ENCODE measurements at places on chromosomes 1 and 21.

- no peak for DNase-seq
Measured at GRCh38 chr1:4124631-4125145, 224.6 kb upstream of the C1orf174 start.

DNA sequence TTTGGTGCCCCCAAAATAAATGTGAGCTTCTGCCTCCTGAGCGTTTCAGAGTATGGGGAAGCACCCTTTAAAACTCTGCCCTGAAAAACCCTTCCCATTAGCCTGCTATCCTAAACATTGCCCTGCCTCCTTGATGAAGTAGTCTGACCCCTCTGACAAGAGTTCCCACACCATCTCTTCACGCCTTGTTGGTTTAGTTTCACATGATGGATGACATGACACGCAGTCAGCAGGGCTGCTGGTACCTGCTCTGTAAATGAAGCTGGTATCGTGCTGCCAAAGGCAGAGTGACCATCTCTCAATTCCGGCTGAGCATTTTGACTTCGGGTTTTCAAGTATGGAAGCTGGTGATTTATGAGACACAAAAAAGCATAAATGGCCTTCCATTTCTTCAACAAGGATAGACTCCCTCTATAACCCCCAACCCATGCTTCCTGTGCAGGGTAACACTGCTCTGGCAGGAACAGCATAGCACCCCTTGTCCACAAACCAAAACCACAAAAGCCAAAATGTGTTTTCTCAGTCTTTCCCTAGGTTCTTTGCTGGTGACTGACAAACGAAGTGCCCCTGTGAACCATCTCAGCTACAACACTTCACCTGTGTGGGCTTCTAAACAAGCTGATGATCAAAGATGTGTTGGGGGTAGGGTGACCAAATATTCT is 444.6 kb downstream of the NUF2 start:
- DNase-seq, result no peak

DNA sequence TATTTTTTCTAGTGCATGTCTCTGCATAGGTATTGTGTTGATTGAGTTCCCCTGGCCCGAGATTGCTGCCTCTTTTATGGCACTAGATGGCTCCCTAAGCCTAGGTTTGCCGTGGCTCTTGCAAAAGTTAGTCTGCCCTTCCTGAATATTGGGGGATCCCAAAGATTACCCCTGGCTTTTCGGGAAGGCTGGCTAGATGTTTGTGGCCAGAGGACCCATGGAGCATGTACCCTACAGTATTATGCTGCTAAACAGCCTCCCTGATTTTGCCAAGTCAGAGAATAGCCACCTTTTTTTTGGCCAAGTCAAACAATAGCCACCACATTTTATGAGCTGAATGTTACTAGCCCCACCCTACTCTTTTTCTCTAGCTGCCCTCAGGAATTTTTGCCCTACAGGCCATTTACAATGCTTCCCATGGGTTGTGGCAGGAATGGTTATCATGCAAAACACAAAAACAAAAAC is 343.2 kb downstream of the OLFM3 start:
- DNase-seq, result no peak

DNA sequence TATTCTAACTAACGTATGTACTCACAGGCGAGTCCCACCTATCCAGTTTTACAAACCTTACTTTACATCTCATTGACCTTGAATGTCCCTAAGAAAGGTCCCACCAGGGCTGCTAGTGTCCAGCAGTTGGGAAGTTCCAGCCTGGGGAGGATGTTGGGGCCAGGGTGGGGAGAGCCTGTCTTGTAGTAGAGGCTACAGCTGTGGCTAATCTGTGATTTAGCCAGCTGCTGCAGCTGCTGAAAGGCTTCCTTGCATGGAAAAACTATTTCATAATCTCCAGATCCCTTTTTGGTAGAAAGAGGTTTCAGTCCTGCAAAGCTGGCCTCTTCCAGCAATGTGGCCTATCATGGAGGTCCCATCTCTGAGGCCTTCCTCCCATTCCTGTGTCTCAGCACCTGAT is 23.1 kb downstream of the TNN start:
- no peak for DNase-seq

GRCh38 chr21:36610201-36610600 is 88.7 kb upstream of the SIM2 start:
- DNase-seq, result no peak

DNA sequence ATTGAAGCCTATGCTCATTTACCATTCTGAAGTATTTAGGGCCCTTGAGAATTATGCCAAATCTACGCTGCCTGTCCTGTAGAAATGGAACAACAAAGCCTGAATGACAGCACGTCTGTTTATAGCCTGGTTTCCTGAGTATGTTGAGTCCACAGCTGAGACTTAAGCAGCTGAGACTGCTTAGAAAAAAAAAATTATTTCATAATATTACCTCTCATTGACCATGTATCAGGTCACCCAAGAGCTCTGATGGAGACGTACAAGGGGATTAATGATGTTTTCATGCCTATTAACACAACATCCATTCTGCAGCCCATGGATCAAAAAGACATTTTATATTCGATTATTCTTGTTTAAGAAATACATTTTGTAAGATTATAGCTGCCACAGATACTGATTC is 387.2 kb upstream of the NCAM2 start:
- no peak for DNase-seq

DNA sequence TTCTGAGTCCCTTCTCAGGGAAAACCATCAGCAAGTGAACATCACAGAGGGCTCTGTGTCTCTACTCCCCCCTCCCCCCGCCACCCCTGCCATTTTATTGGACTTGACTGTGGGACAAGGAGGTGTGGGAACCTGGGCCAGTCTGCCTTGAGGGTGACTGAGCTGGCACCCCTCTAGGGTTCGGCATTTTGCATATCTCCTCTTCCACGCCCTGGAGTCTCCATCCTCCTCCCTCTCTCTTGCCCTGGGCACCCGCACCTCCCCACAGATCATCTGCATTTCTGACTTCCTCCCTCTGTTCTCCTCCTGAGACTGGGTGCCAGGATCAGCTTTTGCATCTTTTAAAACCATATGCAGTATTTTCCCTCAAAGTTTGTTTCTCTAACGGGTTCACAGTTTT is 107.1 kb upstream of the ERRFI1 start:
- no peak for DNase-seq

DNA sequence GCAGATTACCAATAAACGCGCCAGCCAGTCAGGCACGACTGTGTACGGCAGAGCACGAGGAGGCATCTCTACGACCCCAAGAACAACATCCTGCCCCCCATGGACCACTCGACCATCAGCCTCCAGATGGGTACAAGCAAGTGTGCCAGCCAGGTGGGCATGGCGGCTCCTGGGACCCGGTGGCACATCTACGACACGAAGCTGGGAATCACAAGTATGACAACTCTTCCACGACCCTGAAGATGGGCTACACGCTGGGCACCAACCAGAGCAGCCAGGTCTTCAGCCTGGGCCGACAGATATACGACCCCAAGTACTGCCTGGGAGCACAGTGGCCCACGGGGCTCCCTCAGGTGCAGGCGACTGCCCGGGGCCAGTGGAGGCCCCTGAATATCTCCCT is 217.6 kb downstream of the POTED start:
- DNase-seq, result no peak

DNA sequence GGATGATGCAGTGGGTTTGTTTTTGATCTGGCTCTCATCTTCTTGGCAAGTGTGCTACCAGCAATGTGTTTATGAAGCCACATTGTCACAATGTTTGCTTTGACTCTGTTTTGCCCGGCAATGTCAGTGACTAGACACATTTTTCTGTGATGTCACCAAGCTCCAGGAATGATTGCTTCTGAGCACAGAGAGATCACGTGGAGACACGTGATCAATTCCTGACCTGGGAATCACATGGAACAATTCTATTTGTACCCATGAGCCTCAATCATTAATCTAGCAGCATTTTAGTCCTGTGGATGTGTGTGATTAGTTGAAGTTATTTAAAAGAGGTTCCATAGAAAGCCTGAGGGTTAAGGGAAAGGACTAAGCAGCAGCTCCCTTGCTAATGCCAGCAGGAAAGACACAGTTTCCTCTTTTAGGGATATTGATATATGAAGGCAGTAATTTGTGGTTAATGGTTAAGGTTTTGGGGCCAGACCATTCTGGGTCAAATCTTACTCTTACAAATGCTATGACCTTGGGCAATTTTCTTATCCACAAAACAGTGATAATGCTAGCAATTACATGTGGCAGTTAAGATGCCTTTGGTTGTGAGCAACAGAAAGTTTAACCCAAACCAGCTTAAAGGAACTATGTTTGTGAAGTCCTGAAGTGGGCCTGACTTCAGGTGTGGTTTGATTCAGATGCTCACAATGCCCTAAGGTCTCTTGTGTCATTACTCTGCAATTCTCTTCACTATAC is 59.0 kb downstream of the FASLG start:
- DNase-seq, result no peak

- no peak for DNase-seq
Measured at GRCh38 chr1:45456531-45456930, 34.4 kb downstream of the TESK2 start.

GRCh38 chr1:243396876-243397275 is 141.0 kb downstream of the SDCCAG8 start:
- no peak for DNase-seq

DNA sequence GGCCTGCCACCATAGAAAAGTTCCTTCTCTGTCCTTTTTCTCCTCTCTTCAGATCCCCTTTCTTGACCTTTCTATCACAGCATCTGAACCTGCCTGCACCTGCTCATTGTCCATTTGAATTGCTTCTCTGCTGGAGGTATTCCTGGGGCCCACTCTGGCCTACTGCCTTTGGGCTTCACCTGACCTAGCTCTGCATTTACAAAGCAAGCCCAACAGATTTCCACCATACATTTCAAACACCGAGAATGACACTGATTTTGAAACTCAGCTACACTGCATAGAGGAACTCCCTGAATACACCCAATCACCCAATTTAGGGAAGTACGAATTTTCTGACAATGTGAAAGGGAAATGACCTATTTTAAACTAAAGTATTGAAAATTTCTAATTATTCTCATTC is 284.5 kb upstream of the USP25 start:
- DNase-seq, result no peak

- no peak for DNase-seq
Measured at GRCh38 chr1:46150085-46150484, 17.7 kb upstream of the PIK3R3 start.

DNA sequence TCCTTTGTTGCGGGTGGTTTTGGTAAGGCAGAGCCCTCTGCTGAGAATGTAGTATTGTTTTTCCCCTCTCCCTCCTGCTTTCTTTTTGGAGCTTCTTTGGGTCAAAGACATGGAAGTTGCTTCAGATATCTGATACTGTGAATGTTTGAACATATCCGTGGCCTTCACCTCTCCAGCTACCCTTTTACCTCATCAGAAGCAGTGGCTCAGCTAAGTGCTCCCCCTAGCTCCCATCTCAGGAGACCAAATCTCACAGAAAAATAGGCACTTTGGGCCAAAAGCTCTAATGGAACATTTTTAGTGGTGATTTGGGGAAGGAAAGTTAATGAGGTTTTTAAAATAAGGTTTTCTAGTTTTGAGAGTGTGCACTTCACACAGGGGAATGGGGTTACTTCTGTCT is 6.3 kb downstream of the TMEM200B start:
- DNase-seq, result no peak

GRCh38 chr1:187871177-187871845 is 1042.6 kb downstream of the PLA2G4A start:
- no peak for DNase-seq

DNA sequence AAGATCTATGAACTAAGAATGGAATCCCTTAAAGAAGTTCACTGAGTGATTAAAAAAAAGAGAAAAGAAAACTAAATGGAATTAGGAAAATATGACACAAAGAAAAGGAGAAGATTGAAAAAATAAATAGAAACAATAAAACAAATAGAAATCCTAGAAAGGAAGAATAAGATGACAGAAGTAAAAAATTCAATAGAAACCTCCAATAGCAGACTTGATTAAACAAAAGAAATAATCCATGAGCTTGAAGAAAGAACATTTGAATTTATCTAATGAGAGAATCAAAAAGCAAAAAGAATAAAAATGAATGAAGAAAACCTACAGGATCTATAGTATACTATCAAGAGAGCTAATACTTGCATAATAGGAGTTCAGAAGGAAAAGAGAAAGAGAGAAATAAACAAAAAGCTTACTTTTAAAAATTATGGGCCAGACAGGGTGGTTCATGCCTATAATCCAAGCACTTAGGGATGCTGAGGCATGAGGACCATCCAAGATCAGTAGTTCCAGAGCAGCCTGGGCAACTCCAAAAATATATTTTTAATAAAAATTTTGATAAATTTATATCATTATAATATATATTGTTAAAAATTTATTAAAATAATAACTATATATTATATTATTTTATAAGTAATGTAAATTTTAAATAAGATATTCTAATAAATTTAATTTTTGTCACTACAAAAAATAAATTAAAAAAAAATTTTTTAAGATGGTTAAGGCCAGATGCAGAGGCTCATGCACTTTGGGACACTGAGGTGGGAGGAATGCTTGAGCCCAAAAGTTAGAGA is 9.4 kb upstream of the VN1R5 start:
- DNase-seq, result no peak

DNA sequence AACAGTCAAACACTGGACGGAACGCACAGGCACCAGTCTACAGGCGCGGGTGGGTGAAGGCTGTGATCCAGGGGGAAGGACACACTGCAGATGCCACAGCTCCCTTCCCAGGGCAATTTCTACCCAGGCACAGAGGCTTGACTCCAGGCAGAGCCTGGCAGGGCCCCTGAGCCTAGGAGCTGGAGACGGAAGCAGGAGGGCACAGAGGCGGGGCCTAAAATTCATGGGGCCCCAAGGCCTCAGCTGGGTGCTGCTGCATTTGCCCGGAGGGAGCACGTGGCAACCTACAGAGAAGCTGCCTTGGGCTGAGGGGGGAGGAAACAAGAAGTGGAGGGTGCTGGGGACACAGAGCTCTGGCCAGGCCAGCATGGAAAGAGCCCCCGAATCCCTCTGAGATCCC is 41.2 kb downstream of the UBE2G2 start:
- no peak for DNase-seq

DNA sequence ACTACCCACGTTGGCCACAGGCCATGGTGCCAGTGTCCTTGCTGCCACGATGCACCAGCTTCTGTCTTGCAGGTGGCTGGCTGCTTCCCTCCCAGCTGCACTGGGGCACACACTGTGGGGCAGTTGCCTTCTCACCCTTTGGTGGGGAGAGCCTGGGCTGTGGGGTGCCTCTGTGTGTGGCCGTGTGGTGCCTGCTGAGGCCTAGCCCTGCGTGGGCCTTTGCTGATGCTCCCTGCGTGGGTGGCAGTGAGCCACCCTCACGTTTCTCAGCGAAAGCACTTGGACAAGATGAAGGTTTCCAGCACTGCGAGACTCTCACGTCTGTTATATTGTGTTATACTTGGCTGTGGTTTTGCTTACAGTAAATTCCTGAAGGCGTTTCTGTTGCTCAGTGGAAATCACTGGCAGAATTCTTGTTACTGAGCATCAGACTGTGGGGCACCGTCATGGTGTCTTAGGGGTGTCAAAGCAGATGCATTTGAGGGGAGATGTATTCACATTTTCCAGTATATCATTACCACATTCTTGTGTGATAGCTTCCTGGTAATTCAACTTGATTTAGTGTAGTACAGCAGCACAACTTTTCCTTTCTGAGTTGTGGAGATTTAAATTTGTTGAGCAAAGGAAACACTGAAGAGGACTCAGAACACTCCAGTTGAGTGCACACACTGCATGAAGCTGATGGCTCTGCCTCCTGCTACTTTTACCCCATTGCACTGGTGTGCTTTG is 124.7 kb downstream of the PCBP3 start:
- DNase-seq, result no peak

Measured in urinary bladder (tissue), 4 donors.